ENCODE measurements at places on chromosomes 7 and 10.
A peak's percentile ranks its signal among the peaks of the same experiment; 100 is the strongest.

DNA sequence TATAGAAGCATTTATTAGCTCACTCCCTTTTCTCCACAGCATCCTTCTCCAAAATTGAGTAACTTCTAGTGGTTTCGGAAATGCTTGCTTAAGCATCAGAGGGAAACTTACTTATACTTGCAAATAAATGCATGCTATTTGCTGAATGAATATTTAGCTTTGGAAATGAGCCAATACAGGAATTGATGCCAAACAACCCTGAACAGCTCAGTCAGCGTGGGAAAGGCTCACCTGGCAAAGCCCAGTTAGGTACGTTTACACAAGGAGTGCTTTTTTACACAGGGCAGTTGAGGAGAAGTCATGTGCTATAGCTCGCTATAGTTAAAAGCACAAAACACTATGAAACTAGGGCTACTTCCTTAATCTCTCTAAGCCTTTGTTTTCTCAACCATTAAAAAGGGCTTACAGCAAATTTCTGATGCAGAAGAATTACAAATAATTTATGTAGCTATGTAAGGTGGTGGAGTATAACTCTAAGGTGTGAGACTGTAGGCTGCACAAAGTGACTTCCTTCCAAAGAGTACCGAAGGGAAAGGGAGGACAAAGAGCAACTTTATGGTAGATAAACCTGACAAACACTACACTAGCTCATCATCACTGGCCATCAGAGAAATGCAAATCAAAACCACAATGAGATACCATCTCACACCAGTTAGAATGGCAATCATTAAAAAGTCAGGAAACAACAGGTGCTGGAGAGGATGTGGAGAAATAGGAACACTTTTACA lies 498.2 kb downstream of the PHTF2 start:
- peak; percentile 19 for DNase-seq

- DNase-seq, result no peak
Measured at GRCh38 chr7:107359520-107360316, 110.1 kb upstream of the GPR22 start.

GRCh38 chr10:91146146-91146545 lies 74.3 kb upstream of the PCGF5 start:
- DNase-seq, result no peak

DNA sequence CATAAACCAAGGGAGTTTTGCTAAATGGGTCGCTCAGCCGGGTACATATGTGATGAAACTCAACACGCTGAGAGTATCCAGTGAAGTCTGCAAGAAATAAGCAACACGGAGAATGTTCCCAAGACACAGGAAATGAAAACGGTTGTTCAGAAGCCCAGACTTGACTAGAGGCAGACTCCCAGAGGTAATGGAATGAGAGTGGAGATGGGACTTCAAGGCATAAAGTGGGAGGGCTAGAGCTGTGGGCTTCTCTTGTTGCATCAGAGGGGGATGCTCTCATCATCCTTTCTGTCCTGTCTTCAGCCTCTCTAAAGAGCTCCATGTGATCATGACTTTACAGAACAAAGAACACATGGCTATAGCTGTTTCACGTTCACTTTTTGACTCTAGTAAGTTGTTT lies 88.3 kb downstream of the BAMBI start:
- no peak for DNase-seq

DNA sequence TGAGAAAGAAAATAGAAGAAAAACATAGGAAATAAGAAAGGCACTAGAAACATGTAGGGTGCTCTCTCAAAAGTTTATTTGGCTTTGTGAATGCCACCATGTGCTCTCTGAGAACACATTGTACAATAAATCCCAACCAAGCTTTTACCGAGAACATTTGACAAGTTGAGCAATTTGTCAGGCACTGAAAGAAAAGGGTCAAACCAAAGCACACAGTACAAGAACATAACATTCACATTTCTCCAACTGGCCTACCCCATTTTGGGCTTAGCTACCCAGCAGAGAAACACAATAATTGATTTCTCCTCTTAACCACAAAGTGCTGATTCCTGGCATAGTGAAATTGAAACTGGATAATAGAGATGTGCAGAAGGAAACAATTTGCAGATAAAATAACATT lies 69.2 kb upstream of the SLC39A12 start:
- DNase-seq, result no peak

- peak; percentile 42 for DNase-seq
Measured at GRCh38 chr7:106793015-106793975, 71.8 kb upstream of the PIK3CG start.

GRCh38 chr7:100837099-100837836 lies 9.9 kb upstream of the EPHB4 start:
- peak; percentile 69 for DNase-seq

GRCh38 chr10:124002391-124003069 lies 90.9 kb downstream of the CHST15 start:
- DNase-seq, result no peak

- no peak for DNase-seq
Measured at GRCh38 chr7:294440-295154, 4.6 kb downstream of the FOXL3 start.

- DNase-seq, result no peak
Measured at GRCh38 chr7:41878309-41879295, 175.7 kb upstream of the INHBA start.

DNA sequence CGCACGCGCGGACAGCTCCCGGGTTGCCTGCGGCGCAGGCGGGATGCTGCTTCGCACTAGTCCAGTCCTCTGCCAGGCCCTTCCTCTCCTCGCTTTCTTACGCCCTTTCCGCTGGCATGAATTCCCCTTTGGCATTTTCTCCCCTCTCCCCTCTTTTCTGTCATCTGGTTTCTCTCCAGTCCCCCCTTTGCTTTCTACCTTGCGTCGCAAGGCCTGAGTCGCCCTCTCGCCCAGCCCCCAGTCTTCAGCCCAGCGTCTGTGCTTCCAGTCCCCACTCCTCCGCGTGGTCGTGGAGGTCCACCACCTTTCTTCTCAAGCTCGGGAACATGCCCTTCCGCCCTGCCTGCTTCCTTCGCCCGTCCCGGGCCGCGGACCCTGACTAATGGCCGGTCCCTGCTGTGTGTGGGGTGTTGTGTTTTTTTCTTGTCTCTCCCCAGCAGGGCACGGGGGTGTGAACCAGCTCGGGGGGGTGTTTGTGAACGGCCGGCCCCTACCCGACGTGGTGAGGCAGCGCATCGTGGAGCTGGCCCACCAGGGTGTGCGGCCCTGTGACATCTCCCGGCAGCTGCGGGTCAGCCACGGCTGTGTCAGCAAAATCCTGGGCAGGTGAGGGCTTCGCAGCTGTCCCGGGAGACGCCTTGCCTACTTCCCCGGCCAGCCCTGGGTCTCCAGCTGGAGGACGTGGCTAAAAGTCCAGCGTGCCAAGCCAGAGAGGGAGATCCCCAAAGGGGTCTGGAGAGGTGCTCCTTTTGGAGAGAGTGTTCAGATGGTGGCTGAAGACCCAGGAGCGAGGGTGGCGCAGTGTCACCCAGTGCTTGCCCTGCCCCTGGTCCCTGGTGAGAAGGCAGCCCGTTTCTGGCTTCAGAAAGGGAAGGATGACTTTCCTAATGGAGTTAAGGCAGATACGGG lies 4.2 kb downstream of the PAX2 start:
- DNase-seq, result no peak

DNA sequence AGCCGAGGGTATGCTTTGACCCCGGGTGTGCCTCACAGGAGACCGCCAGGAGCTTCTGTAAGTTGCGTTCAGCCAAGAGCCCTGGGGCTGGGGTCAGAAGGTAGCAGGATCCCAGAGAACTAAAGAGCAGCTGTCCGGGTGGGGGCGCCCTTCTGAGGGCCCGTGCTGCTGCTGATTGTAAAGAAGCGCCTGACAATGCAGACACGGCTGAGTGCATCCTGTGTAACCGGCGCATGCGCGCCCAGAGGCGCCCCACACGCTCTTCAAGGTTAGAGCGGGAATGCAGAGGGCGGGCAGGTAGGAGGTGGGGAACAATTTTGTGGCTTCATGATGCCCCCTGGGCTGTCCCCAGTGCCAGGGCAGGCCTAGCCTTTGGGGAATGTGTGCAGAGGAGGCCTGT lies 210.2 kb upstream of the CTBP2 start:
- DNase-seq, result no peak

DNA sequence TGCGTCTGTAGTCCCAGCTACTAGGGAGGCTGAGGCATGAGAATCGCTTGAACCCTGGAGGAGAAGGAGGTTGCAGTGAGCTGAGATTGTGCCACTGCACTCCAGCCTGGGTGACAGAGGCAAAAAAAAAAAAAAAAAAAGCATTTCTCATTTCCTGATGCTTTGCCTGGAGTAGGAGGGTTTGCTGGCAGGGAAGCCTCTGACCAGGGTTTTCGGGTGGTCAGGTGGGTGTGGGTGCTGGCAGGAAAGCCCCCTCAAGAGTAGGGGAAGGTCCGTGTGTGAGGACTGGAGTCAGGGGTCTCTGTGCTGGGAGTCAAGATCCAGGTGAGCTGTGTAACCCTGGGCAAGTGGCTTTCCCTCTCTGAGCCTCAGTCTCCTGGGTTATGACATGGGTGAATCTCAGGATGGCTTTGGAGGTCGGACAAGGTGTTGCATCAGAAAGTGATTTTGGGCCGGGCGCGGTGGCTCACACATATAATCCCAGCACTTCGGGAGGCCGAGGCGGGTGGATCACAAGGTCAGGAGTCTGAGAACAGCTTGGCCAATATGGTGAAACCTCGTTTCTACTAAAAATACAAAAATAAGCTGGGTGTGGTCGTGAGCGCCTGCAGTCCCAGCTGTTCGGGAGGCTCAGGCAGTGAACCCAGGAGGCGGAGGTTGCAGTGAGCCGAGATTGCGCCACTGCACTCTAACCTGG lies 3.2 kb downstream of the AMZ1 start:
- no peak for DNase-seq

- DNase-seq, result no peak
Measured at GRCh38 chr10:74730246-74730645, 96.2 kb upstream of the KAT6B start.

- no peak for DNase-seq
Measured at GRCh38 chr10:64659311-64659710, 1138.1 kb downstream of the REEP3 start.

- DNase-seq, result peak; percentile 50
Measured at GRCh38 chr10:29130190-29130673, 158.6 kb upstream of the LYZL1 start.

DNA sequence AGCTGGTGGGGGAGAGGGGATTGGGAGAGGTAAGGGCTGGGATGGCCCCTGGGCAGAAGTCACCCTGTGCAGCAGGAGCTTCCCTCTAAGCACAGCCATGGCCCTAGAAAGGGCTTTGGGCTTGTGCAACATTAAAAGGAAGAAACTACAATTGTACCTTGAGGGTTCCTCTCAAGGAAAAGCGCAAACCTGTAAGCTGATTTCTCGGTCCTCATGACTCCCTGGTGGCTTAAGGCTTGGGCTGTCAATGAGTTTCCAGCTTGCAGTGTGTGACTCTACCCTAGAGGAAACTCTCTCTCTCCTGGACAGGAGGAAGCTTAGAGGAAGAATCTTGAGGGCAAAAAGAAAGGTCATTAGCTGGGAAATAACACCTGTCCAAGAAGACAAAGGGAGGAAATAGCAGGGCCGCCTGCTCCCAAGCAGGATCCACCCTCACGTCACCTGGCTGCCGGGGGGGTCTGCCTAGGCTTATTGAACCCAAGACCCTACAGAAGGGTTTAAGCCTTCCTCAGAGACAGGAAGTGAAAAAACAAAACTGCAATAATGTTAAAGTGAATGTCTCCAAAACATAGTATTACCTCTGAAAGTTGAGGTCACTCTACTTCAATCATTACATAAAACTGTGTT lies 112.5 kb downstream of the WDR11 start:
- DNase-seq, result no peak

DNA sequence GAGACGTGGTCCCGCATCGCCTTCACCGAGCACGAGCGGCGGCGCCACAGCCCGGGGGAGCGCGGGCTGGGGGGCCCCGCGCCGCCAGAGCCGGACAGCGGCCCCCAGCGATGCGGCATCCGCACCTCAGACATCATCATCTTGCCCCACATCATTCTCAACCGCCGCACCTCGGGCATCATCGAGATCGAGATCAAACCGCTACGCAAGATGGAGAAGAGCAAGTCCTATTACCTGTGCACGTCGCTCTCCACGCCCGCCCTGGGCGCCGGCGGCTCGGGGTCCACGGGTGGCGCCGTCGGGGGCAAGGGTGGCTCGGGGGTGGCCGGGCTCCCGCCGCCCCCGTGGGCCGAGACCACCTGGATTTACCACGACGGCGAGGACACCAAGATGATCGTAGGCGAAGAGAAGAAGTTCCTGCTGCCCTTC lies 737 bp downstream of the CNNM2 start:
- DNase-seq, result peak; percentile 45

DNA sequence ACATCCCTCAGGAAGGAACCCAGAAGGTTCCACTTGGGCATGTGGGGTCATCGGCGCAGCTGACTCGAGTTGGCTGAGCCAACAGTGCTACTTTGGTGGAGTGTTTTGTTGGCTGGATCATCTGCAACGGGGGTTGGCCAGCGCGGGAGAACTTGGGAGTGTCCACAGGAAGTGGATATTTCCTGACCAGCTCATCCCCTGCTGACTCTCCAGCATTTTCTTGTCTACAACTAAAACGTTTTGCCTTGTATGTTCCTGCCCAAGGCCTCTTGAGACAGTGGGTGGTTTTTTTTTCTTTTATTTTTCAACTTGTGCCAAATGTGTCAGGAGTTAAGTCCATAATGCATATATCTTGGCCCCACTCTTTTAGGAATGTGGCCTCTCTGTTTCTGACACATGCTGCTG lies 208.6 kb downstream of the ZNF365 start:
- no peak for DNase-seq

DNA sequence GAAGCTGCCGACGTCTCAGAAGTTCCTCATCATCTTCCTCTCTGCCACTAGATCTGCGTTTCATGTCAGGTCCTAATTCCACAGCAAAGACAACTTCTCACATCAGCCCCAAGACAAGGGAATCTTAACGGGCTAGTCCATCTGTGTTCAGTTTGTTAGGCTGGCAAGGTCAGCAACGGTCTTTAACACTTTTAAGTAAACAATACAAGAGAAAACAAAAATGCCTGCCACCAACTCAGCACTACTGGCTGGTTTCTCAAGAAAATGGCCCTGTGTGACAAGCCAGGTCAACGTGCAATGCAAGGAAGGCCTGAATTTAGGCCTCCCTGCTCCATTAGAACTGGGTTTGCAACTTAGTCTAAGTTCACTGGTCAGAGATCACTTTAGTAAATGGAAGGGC lies 41.0 kb upstream of the AFAP1L2 start:
- no peak for DNase-seq

- DNase-seq, result no peak
Measured at GRCh38 chr10:105634281-105634680, 993.2 kb downstream of the SORCS3 start.

All from NCI-H1092 treated with DMSO at 0.1 percent for 48 hours (cell line).